LoVo (cell line): ENCODE measurements at places on chromosomes 6 and 20.

DNA sequence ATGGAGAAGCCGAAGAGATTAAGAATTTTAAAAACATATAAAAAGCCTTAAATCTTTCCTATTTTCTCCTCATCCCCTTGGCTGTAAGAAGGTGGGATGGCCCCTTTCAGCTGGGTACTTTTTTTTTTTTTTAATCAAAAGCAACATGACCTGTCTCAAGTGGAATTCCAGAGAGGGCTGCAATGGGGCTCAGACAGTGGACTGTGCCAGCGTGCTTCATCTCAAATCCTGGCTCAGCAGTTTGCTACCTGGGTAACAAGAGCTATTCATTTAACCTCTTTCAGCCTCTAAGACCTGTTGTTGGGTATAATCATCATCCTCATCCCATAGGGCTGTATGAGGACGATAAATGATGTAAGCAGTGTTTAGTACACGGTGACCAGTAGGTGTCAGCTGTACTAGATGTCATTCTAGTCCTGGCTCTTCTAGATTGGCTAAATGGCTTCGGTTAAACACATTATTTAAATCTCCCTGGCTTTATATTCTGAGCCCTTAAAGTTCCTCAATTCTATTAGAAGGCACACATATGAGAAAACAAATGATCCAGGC, 6.9 kb upstream of the PPP1R3G start:
- peak; percentile 7 for DNase-seq

- no peak for DNase-seq
Measured at GRCh38 chr6:22784601-22785410, 215.4 kb downstream of the HDGFL1 start.

DNA sequence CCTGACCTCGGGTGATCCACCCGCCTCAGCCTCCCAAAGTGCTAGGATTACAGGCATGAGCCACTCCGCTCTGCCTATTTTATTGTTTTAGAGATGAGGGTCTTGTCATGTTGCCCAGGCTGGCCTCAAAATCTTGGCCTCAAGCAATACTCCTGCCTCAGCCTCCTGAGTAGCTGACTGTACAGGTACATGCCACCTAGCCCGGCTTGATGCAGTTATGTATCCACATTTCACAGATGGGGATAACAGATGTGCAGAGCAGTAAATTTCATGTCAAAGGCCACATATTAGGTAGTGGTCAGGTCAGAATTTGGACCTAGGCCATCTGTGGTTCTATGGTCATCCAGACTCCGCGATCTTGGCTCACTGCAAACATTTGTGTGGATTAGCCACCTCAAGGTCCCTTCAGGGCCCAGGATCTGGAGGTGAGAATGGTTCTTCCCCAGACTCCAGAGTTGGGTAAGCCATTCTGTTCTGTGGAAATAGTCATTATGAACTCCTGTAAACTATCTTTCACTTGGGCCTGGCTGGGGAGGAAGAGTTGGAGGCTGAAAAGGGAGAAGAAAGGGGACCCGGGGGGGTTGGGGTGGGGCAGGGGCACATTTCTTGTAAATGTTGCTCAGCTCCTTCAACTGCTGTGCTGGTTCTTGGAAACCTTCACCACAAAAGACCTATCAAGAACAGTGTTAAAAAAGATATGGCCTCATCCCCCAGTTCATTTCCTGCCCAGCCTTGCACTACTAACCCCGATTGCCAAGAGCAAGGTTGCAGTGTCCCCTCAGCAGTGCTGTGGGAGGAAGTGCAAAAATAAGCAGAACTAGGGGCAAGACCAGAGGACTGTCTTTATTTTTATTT, 13.0 kb downstream of the PIM1 start:
- DNase-seq: no peak

- peak; percentile 90 for DNase-seq
Measured at GRCh38 chr6:27251606-27252251, 4.2 kb downstream of the PRSS16 start.

- DNase-seq: no peak
Measured at GRCh38 chr6:40038626-40039025, 104.4 kb upstream of the MOCS1 start.

DNA sequence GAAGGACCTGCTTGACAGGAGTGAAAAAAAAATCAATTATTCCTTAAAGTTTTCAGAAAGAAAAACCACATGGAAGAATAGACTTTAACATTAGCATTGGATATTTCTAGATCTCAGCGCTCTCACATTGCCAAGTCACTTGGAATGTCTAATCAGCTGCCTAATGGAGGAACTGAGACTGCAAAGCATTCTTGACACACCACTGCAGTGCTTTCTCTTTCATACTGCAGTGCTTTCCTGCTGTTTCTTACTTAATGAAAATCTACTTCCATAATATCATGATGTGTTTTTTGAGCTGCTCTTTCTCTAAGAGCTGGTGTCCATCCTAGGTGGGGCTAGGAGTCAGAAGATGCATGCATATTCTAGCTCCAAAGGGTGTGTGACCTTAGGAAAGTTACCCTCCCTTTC, 20.4 kb upstream of the MCM3 start:
- DNase-seq: no peak

GRCh38 chr6:64985726-64986125, 721.3 kb downstream of the EYS start:
- no peak for DNase-seq

DNA sequence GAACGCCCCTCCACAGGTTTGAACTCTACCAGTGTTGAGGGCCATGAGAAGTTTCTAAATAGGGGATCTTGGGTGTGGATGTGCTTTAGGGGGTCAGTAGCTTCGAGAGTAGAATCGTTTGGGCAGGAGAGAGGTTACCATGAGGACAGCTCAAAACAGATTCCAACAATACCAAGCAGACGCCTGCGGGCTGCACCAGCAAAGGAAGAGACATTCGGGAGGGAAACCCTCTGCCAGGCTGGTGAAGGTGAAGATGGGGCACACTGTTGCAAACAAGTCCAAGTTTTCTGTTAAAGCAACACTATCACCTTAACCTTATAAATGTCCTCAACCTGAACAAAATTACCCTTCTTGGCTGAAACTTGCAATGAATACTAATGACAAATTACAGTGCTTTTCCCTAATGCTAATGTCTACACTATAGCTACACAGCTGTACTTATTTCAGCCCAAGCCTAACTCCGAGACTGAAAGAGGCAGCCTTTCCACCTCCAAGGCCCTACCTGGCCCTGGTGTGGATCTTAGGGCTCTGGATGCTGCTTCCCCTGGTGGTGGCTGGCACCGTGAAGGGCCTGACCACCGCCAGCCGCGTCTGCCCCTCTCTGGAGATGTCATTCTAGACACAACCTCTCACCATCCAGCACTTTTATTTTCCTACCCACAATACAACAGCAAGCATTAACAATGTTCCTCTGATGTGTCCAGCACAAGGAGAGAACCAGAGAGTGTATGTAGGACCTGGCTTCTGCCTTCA, 80.1 kb downstream of the DLL1 start:
- no peak for DNase-seq

- no peak for DNase-seq
Measured at GRCh38 chr6:17940151-17940792, 47.2 kb downstream of the KIF13A start.

DNA sequence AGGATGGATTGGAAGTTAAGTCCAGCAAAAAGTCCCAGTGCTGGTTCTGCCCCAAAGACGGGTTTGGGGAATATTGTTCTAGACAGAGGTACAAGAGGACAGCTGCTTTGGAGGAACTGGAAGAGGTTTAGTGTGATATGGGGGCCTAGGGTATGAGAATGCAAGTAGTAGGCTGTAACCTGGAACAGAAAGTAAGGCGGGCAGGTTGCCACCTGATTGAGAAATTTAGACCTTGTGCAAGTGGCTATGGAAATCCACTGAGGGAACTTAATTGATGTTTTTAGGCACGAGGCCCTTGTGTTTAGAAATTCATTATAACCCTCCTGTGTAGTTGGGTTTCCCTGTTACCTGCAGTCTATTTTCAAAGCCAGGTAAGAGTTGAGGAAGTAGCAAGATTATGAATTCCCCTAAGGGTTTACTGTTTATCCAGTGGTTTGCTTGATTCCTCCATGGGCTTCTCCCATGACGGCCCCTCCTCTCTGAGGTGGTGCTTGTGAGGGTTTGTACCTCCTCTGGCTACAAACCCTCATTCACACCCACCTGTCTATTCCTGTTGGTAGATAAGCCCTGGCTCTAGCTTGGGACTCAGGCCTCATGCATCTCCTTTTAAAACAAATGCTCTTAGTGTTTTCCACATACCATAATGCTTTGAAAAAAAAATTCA, 42.0 kb upstream of the BCAS1 start:
- DNase-seq: no peak

- no peak for DNase-seq
Measured at GRCh38 chr20:64039293-64040160, 3.5 kb downstream of the C20orf204 start.

DNA sequence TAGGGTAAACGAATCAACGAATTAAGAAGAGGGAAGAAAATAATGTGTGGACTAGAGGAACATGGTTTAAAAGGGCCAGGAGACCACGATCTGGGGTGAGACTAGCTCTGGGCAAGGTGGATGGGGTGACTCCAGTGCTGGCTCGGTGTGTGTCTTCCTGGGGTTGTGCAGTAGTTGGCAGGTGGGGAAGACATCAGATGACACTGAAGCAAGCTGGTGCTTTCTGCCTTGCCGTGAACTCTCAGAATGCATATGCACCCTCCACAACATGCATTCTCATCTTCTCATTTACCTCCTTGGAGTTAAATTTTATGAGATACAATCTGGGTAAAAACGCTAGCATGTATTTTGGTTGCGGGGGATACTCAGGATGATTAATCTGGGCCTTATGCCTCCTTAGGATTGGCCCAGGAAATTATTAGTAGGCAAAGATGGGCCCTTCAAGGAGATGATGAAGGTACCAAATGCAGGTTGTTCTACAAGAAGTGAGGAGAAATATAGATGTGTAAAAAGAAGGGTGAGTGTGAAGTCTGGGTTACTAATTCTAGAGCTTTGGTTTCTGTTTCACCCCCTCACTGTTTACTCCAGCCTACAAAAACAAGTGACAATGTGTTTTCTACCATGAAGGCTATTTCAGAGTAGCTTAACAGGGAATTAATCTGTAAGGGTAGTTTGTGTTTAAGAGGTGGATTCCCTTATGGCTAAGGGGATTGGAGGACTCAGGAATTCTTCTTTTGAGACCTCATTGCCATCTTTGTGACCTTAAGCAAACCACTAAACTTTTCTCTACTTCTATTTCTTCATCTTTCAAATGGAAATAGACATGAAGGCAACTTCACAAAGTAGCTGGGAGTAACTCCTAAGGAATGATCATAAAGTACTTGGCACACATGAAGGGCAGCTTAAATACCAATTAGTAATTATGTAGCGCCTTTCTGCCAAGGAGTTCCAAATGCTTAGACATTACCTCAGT, 71.0 kb upstream of the SUPT3H start:
- no peak for DNase-seq

GRCh38 chr6:96939007-96939805, 14.7 kb downstream of the KLHL32 start:
- peak; percentile 67 for DNase-seq

- DNase-seq: no peak
Measured at GRCh38 chr6:168686831-168687730, 246.1 kb downstream of the SMOC2 start.

GRCh38 chr20:19330731-19331130, 118.3 kb downstream of the SLC24A3 start:
- DNase-seq: no peak

DNA sequence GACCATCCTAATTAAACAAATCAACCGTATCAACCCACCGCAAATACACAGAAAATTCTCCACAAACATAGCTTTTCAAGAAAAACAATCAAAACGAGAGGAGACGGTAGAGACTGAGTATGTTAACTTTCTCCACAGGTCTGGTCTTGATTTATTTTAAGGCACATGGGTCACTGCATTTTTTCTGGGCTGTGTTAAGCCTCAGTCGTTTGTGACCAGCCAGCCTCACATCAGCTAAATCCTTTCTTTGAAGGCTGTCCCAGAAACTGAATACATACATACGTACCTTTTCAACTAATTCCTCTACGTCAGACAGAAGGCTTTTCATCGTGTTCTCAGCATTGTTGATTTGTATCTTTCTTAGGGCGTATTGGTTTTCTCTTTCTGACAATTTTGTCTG, 69.4 kb downstream of the LAMA4 start:
- DNase-seq: no peak

- DNase-seq: peak; percentile 41
Measured at GRCh38 chr6:148972481-148972880, 225.7 kb downstream of the UST start.

- peak; percentile 68 for DNase-seq
Measured at GRCh38 chr20:39885975-39886649, 802.9 kb downstream of the MAFB start.

GRCh38 chr20:38213607-38213940, 47.0 kb downstream of the KIAA1755 start:
- no peak for DNase-seq

- no peak for DNase-seq
Measured at GRCh38 chr20:52172392-52173047, 19.1 kb downstream of the ZFP64 start.
